ENCODE measurements at places on chromosomes 1 and 21.

DNA sequence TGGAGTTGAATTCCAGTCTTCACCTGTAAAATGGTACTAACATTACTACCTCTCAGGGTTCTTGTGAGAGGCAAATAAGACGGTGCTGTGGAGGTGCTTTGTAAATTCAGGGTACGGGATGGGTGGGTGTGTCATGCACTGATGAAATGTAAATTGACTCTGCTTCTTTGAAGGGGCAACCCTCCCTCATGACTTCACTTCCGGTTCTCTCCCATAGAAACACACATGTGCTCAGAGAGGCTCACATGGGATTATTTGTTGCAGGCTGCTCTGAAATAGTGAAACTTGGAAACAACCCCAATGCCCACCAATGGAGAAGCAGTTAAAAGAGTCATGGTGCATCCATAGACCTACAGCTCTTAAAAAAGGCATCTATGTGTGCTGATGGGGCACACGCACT lies 44.9 kb upstream of the SCMH1 start:
- no peak for DNase-seq

- DNase-seq, result no peak
Observed at GRCh38 chr1:14282707-14283106, 315.8 kb upstream of the KAZN start.

- DNase-seq, result no peak
Observed at GRCh38 chr1:182185136-182185535, 123.6 kb upstream of the ZNF648 start.

DNA sequence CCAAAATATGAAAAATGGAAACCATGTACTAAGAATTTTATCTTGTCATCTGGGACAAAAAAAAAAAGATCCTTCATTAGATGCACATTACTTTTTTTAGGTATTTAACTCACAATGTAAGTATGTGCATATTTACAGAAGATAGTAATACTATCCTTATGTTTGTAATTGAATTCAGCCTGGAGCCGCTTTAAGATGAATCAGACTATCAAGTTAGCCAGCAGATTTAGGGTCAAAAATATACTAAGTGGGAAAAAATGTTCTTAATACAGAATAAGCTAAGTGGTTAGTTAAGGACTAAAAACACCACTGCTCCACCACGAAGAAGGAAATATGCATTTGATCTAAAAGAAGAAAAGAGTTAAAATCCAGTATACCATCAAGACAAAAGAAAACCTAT lies 49.1 kb downstream of the DSCAM start:
- DNase-seq, result no peak

DNA sequence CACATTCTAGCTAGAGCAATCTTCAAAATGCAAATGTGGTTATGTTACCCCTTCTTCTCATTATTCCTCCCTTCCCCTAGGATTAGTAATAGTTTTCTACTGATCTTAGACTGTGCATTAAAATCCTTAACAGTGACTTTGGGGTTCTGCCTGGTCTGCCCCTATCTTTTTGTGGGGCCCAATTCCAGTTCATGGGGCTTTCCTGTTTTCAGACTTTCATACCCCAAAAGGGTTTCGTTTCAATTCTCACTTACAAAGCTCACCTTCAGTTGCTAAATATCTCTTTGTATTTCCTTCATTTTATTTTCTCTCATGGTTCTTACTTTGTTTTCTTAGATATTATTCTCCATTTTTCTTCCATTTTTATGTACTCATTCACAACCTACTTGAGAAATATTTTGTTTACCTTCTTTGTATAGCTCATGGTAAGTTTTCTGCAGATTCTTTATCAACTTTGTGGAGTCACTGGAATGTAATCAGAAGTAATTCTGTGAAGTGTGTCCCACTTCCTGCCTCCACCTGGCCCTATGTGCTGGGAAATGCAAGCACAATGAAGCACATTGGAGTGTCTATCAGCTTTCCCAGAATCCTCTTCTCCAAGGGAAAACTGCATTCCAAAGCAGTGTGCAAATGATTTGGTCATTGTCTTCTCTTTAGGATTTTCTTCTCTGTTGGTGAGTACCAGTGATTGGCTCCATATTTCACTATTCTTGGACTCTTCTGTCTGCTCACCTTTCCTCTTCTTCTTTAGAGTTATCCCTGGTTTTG lies 350.2 kb downstream of the ZNF326 start:
- no peak for DNase-seq

DNA sequence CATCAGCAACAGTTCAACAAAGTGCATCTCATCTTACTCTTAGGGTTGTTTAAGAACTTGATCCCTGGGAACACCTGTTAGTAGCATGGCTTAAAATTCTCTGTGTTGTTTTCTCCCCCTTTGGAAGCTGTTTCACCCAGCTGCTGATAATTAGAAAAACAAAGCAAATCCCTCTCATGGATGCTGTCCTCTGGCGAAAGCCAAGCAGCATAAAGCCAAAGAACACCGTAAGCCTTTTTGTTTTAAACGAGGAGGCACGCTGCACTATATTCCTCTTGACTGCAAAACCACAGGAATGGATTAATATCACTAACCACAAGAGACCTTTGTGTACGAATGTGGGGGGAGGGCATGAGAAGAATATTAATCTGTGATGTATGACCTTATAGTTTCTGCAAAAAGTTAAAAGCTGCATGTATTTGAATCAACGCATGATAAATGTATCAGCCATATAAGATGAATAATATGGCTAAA lies 923.2 kb downstream of the LTN1 start:
- DNase-seq, result peak; percentile 60

All from brain microvascular endothelial cell (primary cell).